ENCODE measurements at places on chromosomes 4 and X.

GRCh38 chrX:150525061-150525919 lies 43.1 kb upstream of the MTM1 start:
- DNase-seq: no peak

- peak; percentile 38 for DNase-seq
Observed at GRCh38 chr4:40581254-40582140, 48.2 kb downstream of the RBM47 start.

- DNase-seq: no peak
Observed at GRCh38 chr4:158581161-158581560, 59.5 kb downstream of the RXFP1 start.

DNA sequence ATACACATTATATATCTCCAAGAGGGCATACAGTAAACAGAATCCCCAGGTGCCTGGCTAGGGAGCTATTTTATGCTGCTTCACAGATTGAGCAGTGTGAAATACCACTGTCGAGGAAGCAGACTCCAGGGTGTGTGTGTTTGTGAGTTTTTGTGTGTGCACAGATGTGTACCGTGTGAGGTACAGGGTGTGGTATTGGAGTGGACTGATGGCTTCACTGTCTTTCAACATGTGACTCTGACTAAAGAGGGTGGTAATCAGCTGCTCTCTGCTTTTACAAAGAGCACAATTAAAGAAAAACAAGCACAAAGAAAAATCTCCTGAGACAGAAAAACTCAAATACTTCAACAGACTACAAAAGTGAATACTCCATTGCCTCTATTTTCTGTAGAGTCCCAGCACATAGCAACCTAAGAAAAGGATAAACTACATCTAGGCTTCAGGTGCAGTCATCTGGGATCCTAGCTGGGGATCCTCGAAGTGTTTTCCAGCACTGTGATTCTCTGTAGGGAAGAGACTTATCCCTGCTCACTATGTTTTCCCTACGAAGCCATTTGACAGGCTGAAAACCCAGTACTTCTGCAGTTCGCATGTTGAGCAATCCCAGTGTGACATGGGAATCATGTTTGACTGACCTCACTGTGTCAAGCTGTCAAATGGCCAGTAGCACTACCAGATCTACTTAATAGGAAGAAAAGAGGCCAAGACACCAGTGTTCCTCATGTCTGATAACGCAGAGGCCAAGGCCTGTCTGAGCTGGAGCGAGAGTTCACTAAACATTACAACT lies 100.3 kb downstream of the CDS1 start:
- DNase-seq: peak; percentile 27

DNA sequence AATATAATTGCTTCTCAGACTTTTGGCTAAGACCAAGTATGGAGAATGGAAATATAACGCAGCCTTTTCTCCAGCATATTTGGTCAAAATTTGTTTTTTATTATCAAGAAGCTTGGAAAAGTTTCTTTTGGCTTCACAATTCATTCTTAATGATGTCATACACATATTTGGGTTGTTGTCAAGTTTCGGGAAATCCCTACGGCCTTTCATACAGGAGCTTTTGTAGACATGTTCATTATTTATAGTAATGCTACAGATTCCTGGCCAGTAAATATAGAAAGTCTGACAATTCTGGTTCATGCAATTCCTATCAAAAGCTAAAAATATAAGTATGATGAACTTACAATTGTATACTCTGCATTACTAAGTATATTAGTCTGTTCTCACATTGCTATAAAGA lies 112.9 kb downstream of the IRF2 start:
- no peak for DNase-seq

DNA sequence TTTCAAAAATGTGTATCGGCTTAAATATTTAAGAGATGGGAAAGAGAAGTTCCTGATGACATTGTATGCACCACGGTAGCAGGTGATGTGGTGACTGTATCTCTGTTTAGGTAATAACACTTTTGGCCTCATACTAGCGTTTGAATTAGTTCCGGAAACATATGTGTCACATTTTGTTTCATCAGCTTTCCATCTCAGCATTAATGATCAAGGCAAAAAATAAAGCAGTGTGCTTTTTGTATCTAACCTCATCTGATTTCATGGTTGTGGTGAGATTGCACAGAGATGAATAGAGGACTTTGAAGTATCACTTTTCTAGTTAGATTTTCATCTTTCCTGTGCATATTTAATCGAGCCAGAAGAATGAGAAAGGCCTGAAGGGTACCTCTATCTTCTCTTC lies 206.4 kb upstream of the SPRY1 start:
- DNase-seq: no peak

- DNase-seq: peak; percentile 73
Observed at GRCh38 chr4:85084371-85085094, 118.0 kb upstream of the WDFY3 start.

DNA sequence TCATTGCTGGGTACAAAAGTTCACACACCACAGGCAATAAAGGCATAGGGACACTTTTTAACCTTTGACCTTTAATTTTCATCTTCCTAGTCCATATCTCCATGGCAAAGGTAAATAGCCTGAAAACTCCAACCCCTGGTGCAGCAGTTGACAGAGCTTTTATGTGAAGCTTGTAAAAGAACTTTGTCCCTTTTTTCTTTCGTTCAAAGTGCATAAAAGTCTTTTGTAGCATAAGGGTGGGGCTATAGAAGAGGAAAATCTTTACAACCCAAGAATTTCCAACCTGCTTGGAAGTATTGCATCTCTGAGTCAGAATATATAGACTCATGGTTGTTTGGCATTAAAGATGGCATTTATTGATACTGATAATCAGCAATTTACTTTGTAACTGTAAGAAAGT lies 20.4 kb downstream of the POF1B start:
- DNase-seq: no peak

DNA sequence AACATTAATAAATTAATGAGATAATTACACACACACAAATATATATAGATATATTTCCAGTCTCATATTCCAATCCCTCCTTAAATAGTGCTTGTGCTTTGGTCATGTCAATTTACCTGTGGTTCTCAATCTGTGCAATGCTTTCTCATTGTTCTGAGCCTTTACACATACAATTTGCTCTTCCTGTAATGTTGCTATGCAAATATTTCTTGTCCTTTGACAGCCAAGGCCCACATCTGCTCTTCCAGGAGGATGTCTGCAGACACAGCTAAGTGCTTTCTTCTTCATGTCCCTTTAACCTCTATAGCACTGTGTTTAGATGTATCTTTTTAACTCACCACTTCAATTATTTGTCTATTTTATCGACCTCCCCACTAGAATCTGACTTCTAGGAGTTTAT lies 67.3 kb upstream of the RAPGEF2 start:
- DNase-seq: no peak

DNA sequence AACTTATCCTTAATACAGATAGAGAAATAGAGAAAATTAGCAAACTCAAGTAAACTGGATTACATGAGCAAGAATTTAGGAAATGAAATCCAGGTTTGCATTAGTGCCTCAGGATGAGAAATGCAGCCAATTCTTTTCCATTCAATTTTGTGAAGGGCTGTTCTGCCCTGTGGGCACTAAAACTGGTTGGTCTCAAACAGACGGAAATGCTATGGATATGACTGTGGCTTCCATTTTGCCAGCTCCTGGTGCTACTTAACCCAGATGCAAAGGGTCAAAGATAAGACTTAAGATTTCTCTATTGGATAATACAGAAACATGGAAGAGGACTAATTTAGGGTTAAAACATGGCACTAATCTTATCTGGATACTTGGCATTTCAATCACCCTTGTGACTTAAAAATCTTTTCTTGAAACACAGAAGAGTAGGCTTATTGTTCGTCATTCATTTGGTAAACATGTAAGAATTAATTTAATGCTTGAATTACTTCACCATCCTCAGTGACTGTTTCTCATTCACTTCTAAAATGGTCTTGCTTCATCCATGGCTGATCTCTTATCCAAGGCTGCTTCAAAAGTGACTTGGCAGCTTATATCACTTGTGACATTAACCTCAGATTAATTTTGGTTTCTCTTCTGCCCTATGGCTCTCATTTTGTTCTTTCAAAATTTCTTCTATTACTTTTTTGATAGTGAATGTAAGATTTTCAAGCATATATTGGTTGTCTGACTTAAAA lies 1008.7 kb downstream of the GLUD2 start:
- DNase-seq: no peak

DNA sequence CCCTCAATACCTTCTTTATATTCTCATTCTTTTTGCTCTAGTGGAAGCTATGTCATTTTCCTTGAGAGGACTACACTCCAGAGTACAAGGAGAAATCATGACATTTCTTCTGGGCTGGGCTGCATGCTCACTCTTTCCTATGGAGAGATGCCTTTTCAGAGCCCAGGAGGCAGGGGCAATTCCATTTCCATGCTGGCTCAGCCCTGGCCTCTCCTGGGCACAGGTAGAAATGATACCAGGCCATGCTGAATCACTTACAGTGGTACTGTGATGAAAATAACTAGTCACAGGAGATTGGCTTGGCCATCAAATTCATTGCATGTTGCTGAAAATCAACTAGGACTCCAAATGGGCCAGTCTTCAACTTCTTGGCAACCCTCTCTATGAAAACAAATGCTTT lies 34.0 kb upstream of the PPARGC1A start:
- DNase-seq: peak; percentile 32

- DNase-seq: peak; percentile 89
Observed at GRCh38 chr4:110620691-110621327, 2.1 kb downstream of the PITX2 start.

GRCh38 chr4:39308611-39309010 lies 57.6 kb downstream of the RFC1 start:
- no peak for DNase-seq

GRCh38 chr4:25096251-25096980 lies 63.8 kb downstream of the SEPSECS start:
- no peak for DNase-seq

GRCh38 chr4:71446479-71447081 lies 107.8 kb downstream of the SLC4A4 start:
- no peak for DNase-seq

- DNase-seq: no peak
Observed at GRCh38 chrX:67726018-67726417, 182.2 kb downstream of the AR start.

- no peak for DNase-seq
Observed at GRCh38 chr4:108965016-108965415, 202.2 kb upstream of the ETNPPL start.

- DNase-seq: no peak
Observed at GRCh38 chr4:66849596-66849995, 695.7 kb downstream of the CENPC start.

DNA sequence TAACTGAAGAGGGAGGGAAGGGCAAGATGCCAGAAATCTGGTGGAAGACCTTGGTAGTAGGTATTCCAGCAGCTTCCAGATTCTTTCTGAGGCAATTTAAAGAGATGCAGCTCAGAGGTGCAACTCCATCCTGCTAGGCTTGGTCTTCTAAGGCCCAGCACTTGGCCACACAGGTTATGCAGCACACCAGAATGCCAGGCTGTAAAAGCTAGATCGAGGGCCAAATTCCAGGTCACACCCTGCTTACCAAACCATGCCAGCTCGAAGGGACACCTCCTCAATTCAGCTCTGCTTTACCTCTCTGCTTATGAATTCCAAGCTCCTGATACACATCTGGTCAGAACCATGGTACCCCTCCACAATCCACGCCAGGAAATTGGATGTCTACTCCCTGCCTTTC lies 19.8 kb upstream of the ATXN3L start:
- DNase-seq: no peak

DNA sequence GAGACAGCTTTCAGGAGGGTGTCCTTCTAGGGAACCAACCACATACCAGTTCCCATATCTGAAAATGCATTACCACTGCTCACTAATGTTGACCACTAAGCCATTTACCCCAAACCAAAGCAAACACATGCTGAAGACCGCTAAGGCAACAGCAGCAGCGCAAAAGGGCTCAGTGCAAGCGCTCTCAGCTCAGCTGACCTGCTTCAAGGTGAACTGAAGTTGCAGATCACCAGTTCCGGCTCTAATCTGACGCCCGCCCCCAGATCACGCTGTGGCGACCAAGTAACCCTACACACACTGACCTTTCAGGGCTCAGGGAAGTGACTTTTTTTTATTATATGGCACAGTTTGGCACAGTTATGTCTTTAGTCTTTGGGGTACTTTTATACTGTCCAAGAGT lies 5.8 kb downstream of the MECP2 start:
- DNase-seq: no peak

DNA sequence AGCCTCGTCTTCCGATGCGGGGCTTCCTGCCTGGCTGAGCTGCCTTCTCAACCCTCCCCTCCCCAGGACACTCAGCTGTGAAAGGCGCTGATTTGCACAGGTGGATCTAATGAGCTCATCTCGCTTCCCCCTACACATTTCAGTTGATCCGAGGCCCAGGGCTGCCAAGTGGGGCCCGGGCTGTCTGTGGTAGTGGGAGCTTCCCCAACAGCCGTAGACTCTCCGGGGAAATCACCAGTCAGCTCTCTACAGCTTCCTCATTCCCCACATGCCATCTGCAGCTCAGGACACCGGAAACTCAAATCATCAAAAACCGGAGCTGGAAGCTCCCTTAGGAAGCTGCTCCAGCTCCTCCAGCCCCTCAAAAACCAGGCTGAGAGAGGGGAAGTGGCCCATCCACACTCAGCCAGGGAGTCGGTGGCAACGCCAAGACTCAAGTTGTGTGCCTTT lies 56.2 kb downstream of the SMIM20 start:
- peak; percentile 47 for DNase-seq

DNA sequence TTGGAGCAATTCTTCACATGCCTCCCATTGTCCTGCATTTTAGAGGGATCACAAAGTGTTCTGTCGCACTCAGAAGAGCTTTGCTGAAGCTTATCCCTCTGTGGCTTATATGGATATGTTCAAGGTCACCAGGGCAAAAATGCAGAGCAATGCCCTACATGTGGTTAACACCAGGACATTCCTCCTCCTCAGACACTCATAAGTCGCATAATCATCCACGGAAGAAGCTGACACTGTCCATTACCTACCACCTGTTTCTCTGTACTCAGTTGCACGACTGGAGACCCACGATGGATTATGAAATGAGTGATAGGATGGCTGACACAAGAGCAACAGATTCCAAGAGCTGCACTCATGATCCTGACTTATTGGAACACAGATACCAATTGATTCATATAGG lies 68.7 kb upstream of the PRDX4 start:
- DNase-seq: no peak

GRCh38 chr4:25938366-25938765 lies 24.3 kb downstream of the SMIM20 start:
- DNase-seq: no peak

DNA sequence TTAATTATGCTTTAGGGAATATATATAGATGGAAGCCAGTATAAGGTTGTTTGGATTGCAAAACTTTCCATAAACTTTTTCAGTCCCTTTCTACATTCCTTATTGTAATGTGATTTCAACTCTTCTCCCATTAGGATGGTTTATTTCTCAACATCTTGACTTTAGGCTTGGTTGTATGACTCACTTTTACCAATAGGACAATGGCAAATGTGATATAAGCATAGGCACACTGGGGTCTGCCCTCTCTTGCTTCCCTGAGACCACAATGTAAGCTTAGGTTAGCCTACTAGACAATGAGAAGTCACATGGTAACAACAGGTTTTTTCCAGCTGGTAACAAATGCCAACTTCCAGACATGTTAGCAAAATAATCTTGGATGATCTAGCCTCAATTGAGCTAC lies 163.3 kb upstream of the RBPJ start:
- no peak for DNase-seq
